Head of caudate nucleus (tissue), 42 donors: ENCODE measurements at places on chromosomes 7 and 10.
A peak's percentile ranks its signal among the peaks of the same experiment; 100 is the strongest.

- DNase-seq = peak; percentile 40
Observed at GRCh38 chr10:813286-813685, 118.2 kb downstream of the LARP4B start.

GRCh38 chr10:116017405-116017804, 255.6 kb downstream of the GFRA1 start:
- DNase-seq = no peak

DNA sequence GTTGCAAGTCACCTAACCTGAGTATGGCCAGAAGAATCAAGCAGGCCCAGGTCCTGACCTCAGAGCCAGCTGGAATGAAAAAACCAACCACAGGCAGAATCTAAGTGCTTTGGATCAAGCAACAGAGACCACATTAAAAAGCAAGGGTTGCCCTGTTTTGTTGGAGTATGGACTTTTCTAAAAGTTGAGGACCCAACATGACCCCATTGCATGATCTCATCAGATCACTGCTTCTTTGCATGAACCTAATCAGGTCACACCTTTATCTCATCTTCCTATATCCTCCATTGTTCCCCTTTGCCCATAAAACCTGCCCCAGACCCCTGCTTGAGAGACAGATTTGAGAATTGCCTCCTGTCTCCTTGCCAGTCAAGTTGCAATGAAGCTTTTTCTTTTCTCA, 11.6 kb upstream of the SNX10 start:
- no peak for DNase-seq

DNA sequence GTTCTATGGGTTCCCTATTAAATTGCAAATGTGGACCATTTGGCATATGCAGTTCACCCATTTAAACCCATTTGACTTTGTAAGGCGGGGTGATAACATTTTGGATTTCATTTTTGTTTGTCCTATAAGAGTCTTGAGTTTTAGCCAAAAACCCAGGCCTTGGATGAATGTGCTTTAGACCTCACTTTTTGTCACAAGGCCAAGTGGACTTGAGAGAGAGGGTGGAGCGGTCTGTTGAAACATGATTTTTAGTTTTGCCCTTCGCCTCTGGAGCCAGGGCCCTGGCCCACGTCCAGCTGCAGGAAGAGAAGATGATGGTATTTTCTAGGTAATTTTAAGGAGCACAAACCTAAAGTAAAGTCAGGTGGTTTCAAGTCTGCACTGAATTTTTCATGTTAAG, 260.1 kb downstream of the SLC25A13 start:
- no peak for DNase-seq
